ENCODE measurements at places on chromosomes 16 and 17.

DNA sequence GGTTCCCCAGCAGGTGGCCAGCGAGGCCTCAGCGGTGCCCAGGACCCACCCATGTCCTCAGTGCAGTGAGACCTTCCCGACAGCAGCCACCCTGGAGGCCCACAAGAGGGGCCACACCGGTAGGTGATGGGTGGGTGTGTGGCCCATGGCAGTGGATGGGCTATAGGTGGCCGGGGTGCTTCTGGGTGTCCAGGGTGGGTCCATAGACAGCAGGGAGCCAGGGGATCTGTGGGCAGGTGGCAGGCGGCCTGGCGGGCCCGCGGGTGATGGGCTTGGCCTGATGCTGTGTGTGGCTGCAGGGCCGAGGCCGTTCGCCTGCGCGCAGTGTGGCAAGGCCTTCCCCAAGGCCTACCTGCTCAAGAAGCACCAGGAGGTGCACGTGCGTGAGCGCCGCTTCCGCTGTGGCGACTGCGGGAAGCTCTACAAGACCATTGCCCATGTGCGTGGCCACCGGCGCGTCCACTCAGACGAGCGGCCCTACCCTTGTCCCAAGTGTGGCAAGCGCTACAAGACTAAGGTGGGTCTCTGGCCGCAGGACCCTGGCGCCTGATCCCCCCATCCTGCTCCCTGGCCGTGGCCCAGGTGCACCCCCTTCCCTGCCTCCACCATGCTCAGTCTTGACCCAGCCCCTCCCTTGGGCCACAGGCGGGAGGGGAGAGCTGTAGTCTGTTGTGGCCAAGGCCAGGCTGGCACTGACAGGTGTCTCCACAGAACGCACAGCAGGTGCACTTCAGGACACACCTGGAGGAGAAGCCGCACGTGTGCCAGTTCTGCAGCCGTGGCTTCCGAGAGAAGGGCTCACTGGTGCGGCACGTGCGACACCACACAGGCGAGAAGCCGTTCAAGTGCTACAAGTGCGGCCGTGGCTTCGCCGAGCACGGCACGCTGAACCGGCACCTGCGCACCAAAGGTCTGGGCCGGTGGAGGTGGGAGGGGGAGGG lies 2.1 kb upstream of the DNASE1L2 start:
- no peak for DNase-seq

DNA sequence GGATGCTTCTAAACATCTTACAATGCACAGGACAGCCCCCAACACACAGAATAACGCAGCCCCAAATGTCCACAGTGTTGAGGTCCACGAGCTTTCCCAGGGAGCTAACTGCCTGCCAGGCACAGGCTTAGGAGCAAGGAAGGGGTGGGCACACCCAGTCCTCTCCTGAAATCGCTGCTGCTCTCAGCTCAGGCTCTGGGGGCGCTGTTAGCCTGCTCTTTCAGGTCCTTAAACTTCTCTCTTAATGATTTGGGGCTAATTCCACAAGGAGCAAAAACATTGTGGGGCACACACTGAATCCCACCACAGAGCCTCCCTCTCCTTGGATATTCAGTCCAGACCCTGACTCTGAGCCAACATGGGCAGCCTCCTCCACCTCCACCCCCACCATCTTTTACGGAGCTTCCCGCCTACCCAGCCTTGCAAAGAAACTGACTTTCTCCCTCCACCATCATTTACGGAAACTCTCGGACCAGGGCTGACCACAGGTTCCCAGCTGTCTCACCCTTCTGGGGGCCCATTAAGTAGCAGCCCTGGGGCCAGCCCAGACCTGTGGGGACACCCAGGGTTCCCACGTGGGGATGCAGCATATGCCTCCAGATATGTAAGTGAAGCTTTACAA lies 1.1 kb downstream of the CD300H start:
- peak; percentile 28 for DNase-seq

- DNase-seq = no peak
Observed at GRCh38 chr17:74049167-74049966, 154.1 kb upstream of the RPL38 start.

DNA sequence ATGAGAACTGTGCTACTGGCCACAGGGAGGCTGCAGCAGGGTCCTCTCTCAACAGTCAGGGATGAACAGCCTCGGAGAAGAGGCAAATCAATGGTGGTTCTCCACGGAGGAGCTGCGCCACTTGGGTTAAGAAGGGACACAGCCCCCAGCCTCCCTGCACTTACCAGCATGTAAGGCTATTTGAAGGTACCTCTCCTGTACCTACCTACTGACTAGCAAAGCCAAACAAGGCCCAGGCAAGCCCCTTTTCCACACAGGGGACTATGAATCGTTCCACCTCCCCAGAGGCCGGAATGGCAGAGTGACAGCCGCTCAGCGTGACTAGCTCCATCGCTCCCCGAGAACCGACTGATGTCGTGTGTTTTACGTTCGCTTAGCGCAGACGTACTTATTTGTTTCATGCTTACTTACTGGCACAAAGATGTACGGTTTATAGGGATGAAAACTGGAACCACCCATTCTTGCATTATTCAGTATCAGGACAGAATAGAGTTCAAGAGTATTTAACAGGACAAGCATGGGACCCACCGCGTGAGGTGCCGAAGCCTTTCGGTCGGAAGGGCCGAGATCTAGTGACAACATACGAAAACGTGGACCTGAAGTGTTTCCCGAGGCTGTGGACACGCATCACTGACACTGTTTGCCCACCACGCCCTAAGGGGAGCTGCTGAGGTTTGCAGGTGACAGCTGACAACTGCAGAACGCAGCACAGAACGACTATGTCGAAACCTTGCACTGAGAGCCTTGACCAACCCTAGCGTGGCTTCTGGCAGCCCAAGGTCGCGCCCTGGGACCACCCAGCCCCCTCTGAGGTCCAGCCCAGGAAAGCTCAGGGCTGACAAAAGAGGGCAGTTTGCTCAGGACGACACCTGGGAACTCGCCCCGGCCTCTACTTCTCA lies 1.0 kb downstream of the TEPSIN start:
- DNase-seq = no peak

DNA sequence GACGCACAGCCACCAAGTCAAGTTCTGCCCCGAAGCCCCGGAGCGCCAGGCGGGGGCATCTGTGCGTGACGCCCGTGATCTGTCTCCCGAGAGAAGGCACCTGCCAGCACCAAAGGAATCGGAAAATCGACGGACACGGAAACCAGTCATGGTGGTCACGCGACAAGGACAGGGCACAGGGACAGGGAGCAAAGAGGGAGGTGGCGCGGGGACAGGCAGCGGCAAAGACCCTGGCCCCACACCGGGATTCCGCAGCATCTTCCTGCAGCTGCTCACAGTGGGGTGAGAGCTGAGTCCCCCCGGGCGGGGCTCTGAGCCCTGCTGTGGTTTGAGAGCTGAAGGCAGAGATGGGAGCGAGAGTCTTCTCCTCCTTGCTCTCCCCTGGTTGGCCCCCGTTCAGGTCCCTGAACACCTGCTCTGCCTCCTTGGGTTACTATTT lies 56.4 kb downstream of the ABR start:
- no peak for DNase-seq

GRCh38 chr17:40307001-40307730 lies 1.8 kb upstream of the RARA start:
- no peak for DNase-seq

- DNase-seq = no peak
Observed at GRCh38 chr17:40558890-40559563, 6.2 kb downstream of the CCR7 start.

- DNase-seq = no peak
Observed at GRCh38 chr17:46982577-46982976, 3.5 kb upstream of the RPRML start.

DNA sequence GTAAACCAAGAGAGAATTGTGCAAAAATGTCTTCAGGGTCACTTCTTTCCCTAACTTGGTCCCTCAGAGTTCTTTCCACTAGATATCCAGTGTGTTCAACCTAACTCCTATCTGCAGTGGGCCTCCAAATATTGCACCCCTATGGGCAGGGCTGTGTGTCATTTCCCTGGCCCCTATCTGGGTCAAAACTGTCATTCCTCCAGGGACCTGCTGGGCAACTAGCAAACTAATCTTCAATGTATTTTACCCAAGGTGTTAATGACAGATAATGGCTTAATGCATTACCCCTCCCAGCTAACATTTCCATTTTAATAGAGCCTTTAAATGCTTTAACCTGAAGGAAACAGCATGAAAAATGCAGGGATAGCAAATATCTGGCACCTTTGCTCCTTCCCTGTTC lies 25.8 kb upstream of the SKAP1 start:
- no peak for DNase-seq

DNA sequence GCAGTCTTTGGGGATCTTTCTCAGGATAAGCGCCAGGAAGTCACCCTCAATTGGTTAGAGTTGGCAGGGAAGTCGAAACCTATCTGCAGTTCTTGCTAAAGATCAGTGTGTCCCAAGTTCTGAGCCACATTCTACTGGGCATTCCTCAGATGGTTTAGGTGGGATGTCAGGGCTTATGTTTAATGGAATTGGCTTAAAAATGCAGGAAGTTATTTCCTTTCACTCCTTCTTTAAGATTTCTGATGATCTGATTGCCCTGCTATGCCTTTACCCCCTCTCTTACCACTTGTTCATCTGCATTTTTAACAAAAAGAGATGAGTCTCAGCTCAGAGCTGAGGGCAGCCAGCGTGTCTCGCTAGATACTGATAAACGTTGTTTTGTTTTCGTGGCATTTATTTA lies 30.8 kb downstream of the FOXL1 start:
- no peak for DNase-seq

DNA sequence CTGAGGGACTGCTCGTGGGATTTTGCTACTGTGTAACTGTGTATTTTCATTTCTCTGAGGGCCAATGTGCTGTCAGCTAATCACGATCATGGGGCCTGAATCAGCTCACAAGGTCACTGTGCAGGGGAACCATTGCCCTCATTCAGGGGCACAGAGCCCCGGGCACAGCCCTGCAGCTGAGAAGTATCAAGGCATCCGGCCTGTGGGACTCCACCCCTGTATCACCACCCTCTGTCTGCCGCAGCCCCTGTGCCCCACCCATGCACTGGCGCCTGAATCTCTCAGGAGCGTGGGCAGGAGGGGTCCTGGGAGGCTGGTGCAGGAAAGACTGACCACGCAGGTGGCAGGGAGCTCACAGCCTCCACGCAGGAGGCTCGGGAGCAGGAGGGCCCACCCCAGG lies 43.4 kb upstream of the RASD1 start:
- DNase-seq = no peak

GRCh38 chr16:10093576-10093975 lies 88.7 kb downstream of the GRIN2A start:
- no peak for DNase-seq

GRCh38 chr17:33583518-33584417 lies 290.7 kb upstream of the ASIC2 start:
- DNase-seq = no peak

GRCh38 chr17:43832976-43833829 lies at the start of gene MPP3:
Gene MPP3 (minus strand): TSS chr17:43833146. CDS start chr17:43831906, 1,240 bp downstream.
- DNase-seq = peak; percentile 56

- DNase-seq = no peak
Observed at GRCh38 chr16:87790292-87791100, 24.7 kb upstream of the KLHDC4 start.

- no peak for DNase-seq
Observed at GRCh38 chr16:19130385-19130784, 16.6 kb downstream of the ITPRIPL2 start.

DNA sequence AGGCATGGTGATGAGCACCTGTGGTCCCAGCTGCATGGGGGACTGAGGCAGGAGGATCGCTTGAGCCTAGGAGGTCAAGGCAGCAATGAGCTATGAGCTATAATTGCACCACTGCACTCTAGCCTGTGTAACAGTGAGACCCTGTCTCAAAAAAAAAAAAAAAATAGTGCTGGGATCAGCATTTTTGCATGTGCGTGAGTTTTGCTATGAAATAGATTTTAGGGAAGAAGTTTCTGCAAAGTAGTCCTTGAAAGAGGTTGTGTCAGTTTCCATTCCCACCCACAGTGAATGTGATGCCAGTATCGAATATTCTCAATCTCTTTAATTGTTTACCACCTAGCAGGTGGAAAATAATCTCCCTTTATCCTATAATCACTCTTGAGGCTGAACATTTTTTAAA lies 26.3 kb upstream of the ARHGAP17 start:
- DNase-seq = no peak

GRCh38 chr17:79678091-79678735 lies 52.5 kb upstream of the ENPP7 start:
- no peak for DNase-seq

DNA sequence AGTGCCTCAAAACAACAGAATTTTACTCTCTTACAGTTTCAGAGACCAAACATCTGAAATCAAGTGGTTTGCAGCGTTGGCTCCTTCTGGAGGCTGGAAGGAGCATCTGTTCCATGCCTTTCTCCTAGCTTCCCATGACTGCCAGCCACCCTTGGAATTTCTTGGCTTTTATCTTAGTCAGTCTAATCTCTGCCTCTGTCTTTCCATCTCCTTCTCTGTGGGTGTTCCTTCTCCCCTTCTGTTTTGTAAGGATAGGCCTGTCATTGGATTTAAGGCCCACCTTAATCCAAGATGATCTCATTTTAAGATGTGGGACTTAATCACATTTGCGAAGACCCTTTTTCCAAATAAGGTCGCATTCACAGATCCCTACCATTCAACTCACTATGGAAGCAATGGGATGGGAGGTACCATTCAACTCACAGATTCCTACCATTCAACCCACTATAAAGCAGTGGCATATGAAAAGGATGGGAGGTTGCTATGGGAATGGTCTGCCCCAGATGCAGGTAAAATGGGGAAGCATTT lies 321.8 kb downstream of the WWOX start:
- DNase-seq = no peak

- DNase-seq = no peak
Observed at GRCh38 chr16:58644108-58644507, 14.5 kb upstream of the CNOT1 start.

DNA sequence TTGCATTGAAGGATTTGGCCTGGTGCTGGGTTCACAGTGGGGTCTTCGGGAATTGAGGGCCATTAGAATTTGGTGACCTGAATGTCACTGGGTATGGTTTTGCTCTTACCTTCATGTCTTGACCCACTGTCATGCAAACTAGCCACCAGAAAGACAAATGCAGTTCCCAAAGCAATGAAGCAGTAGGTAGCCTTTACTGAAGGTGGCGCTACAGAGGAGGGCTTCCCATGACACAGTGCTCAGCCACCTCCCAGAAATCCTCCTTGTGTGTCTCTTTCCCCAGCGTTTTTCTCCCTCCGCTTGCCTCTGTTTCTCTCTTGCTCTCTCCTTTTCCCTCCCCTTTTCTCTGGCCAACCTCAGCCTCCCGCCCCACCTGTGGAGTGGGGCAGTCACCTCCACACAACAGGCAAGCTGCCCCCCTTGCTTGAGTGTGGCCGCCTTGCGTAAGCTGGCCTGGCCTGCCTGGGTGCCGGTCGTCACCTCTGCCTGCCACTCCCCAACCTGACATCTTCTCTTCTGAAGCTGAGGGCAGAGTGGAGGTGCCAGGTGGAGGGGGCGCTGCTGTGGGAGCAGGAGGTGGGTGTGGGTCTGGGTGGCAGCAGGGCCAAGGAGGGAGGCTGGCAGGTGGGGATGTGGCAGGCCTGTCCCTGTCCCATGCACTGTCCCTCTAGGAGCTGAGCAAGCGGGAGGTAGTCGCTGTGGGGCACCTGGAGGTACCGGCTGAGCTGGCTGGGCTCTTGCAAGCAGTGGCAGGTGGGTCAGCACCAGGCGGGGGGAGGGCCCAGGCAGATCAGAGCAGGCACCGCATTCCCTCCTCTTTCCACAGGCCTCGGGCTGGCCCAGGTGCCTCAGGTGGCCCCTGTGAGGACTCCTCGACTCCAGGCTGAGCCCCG lies 34.7 kb downstream of the MYO15A start:
- no peak for DNase-seq

All from CD4-positive, alpha-beta T cell treated with Interleukin-10 for 1 hour (primary cell).